ENCODE measurements at places on chromosomes 5 and 9.

- no peak for DNase-seq
These were observed 71.3 kb downstream of the GLIS3 start for GRCh38 chr9:4228606-4229005.

- DNase-seq, result no peak
These were observed 57.2 kb upstream of the IER5L start for GRCh38 chr9:129235041-129235930.

DNA sequence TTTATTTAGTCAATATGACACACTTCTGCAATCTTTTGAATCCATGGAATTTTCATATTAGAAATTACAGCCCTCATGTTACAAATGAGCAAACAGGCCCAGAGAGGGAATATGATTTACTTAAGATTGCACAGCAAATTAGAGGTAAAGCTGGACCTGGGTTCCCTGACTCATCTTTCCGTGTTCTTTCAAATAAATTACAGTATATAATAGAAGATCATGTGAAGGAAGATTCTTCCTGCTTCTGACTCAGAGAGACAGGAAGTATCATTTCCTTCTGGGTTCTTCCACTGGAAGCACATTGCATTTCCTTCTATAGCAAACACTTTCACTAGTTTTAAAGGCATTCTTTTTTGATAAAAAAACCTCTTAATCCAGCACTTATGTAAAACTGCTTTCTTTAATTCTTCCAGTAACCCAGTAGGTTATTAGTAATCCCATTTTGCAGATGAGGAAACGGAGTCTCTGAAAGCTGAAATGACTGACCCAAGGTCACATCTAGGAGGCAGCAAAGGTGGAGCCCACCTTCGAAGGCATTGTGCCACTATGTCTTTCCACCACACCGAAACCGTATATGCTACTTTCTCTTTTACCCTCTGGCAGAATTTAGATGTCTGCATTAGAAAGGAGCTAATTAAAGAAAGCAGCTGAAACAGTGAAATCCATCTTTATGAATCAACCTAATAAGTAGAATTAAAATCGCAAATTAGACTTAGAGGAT, 566.7 kb upstream of the KLF4 start:
- DNase-seq, result no peak

DNA sequence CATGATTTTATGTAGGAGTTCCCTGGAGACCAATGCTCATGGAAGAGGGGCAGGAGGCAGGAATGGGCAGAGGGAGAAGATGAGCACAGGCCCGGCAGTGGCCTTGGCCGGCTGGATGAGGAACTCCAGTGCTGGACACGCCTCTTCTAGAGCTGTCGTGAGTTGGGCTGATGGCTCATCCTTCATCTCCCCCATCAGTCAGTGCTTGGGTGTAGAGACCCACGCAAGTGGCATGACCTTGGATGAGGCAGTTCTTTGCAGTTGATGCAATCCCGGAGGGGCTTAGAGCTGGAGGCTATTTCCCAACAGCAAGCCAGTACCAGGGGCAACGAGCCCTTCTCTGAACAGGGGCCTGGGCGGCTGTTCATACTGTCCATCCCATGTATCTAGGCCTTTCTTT, 25.5 kb upstream of the ARAP3 start:
- DNase-seq, result no peak

- no peak for DNase-seq
These were observed 12.6 kb downstream of the GPSM1 start for GRCh38 chr9:136339958-136340310.

- no peak for DNase-seq
These were observed 226.5 kb downstream of the GABBR2 start for GRCh38 chr9:98482226-98482625.

DNA sequence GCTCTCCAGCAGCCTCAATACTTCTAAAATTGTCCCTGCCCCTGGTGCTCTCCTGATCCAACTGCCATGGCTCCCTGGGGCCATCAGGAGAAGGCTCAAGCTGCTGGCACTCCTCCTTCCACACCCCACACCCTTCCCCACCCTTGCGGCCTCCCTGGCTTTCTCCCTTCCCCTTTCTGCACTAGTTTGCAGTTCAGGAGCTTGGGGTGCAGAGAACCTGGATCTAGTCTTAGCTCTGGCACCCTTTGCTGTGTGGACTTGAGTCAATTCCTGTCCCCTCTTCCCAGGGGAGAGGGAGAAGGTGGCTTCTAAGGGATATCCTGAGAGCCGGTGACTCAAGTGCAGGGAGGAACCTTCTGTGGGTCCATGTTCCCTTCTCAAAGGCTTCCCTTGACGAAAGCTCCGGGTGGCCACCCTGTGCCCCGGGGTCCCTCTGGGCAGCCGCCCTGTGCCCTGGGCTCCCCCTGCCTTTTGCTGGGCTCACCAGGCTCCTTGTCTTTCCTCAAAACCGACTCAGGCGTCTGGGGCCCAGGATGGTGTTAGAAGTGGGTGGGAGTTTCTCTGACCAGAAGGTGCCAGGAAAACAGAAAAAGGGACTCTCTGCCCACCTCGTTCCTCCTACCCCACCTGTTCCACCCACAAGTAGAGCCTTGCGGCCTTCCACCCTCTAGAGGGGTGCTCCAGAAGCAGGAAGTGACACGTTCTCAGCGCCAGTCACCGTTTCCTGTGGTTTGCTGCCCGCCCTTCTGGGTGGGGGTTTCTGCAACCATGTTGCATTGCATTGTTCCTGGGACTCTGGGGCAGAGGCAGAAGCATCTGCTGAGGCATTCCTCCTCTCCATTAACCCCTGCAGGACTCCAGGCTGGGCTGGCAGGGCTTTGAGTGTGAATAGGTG, 15.0 kb downstream of the GLIPR2 start:
- DNase-seq, result peak; percentile 85
